ENCODE measurements at places on chromosomes 3 and 15.

DNA sequence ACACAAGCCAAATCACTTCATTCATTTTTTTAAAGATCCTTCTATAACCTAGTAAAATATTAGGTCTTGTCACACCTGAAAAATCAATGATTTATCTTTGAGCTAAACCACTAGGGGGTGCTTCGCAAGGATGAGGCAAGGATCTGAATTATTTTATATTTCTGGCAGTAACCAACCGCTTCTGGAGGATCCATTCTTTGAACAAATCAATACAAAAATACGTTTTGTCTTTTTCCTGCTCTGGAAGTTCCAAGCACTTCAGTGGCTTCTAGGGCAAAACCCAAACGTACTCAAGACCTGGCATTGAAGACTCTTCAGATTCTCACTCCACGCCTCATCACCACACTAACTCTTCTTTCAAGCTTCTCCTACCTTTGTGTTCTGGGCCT, 486 bp downstream of the LSG1 start:
- no peak for DNase-seq

DNA sequence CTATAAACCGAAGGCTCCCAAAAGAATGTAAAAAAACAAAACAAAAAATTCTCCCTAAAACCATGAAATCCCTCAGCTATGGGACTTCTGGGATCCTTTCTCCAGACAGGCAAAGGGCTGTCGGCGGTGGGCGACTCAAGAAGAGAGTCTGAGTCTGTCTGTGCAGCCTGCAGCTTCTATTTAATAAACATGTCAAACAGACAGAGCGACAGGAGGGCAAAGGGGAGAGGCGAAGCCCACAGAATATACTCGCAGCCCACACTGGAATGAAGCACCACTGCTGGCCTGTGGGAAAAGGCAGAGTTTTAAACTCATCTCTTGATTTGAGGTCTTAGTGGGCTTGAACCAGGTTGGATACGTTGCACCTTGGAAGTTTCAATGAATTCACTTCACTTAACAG, 40.2 kb downstream of the ISL2 start:
- DNase-seq, result no peak

DNA sequence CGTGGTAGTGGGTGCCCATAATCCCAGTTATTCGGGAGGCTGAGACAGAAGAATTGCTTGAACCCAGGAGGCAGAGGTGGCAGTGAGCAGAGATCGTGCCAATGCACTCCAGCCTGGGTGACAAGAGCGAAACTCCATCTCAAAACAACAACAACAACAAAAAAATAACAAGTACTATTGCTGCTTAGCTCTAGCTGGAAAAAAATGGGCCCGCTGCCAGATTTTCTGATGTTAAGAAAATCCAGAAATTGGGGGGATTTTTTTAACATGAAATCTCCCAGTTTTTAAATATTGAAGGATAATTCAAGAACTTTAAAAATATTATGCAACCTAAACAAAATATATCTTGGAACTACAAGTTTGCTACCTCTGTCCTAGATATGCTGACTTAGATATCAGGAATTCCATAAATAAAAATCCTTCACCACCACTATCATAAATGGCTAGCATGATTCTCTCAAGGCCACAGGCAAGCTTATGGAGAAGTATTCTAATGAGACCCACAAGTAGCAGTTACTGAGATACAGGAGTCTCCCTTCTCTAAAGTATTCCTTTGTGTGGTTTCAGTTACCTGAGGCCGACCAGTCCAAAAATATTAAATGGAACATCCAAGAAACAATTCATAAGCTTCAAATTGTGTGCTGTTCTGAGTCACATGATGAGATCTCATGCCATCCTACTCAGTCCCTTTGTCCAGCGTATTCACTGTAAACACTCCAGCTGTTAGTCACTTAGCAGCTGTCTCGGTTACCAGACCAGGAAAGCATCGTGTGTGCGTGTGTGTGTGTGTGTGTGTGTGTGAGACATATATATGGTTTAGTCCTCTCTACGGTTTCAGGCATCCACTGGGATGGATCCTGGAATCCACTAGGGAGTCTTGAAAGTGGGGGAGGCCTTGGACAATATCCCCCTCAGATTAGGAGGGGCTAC, 277.2 kb downstream of the TBL1XR1 start:
- DNase-seq, result no peak

DNA sequence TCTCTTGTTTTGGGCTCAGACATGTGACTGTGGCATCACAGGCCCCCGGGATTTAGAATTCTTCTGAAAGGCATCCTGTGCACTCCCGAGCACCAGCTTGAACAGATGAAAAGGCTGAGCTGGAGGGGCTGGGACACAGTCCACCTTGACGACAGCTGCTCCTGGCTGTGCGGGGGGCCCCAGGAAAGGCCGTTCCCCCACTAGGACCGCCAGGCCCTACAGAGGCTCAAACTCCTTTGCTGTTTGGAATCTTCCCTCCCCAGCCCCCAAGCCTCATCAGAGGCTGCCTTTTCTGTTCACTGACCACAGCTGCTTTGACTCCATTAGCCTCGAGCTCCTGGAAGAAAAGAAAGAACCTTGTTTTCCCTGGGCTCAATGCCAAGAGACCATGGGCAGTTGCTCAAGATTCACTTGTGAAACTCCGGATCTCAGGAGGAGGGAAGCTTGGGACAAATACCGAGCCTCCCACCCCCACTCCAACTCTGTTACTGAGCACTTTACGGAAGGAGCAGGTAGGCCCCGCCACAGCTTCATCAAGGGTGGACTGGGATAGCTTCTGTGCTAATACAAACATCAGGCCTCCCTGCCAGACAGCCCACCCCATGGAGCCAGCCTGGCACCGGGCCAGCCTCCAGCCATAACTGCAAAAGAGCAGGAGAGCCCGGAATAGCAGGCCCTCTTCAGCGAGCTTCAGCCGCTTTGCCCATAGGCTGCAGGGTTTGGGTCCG, 15.7 kb downstream of the CIDEC start:
- no peak for DNase-seq

DNA sequence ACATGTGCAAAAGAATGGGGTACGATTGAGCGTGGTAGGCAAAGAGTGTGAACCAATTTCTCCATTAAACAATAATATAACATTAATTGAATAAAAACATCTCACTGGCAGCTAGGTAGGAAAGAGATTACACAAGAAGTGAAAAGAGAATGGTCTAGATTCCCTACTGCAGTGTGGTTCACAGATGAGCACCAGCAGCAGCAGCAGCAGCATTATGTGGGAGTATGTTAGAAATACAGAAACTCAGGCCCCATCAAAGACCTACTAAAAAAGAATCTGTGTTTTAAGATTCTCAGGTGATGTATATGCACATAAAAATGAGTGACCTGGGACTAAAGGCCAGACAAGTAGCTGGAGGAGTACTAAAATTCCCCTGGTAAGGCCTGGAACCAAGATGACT, 118.2 kb downstream of the ADAM10 start:
- DNase-seq, result no peak

GRCh38 chr3:194284351-194284750, 66.8 kb downstream of the CPN2 start:
- no peak for DNase-seq

GRCh38 chr15:78149805-78150751, 916 bp downstream of the IDH3A start:
- DNase-seq, result peak; percentile 41

- DNase-seq, result no peak
These were observed 77.2 kb upstream of the TSC22D2 start for GRCh38 chr3:150330872-150331271.

DNA sequence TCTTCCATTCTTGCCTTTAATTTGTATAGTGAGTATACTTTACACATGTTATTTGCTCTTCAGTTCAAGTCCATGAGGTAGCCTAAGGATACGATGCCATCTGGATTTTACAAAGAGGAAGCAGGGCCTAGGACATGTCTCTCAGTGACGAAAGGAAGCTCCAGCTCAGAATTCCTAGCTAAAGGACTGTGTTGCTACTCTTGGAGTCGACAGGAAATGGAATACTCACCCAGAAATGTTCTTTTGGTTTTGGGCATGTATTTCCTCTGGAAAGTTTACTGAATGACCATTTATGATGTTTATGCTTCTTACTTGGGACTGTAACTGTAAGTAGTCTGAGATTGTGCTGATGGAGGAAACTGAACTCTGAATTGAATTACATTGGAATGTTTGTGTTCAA, 12.5 kb downstream of the OXNAD1 start:
- no peak for DNase-seq

DNA sequence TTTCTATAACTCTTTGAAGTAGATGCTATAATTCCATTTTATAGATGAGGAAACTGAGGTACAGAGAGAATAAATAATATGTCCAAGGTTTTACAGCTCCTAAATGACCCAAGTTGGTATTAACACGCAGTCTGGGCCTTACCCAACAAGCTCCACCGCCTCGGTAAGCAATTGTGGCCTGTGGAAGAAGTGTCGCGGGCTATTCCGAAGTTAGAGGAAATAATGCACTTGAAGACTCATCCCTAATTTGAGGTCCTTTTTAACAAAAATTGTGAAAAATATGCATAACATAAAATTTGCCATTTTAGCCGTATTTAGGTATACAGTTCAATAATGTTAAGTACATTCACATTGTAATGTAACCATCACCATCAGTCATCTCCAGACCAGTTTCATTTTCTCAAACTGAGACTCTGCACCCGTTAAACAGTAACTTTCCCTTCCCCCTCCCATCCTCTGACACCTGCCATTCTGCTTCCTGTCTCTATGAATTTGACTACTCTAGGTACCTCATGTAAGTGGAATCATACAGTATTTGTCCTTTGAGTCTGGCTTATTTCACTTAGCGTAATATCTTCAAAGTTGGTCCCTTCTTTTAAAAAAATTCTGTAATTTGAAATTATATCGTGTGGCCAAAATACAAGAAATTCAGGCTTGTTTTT, 18.2 kb downstream of the IDH3A start:
- no peak for DNase-seq

- no peak for DNase-seq
These were observed 21.7 kb downstream of the ZDHHC3 start for GRCh38 chr3:44954304-44954703.

DNA sequence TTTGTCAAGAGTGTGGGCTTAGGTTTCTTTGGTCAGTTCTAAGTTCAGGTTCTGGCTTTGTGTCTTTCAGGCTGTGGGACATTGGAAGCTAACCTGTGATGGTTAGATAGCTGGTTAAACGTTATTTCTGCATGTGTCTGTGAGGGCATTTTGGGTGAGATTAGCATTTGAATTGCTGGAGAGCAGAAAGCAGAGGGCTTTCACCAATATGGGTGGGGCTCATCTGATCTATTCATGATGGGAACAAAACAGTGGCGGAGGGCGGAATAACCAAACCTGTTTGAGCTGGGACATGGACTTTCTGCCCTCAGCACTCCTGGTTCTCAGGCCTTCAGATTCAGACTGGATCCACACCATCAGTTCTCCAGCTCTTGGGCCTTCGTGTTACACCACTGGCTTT, 195.4 kb downstream of the KLF13 start:
- DNase-seq, result no peak

GRCh38 chr3:100941041-100941440, 52.2 kb downstream of the ABI3BP start:
- peak; percentile 57 for DNase-seq

- no peak for DNase-seq
These were observed 59.6 kb upstream of the IQSEC1 start for GRCh38 chr3:13132731-13133410.

DNA sequence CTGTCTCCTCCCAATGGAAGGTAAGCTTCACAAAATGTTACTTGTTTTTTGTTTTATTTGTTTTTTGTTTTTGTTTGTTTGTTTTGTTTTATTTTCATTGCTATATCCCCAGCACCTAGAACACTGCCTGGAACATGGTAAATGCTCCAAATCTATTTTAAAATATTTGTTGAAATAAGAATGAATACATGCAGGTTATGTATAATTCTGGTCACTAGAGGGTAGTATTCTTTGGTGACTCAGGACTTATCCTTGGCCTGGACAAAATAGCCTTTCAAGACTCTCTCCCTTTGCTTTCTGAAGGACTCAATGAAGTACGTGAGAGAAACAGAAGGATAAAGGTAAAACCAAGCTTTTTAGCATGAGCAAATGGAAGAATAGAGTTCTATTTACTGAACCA, 46.9 kb upstream of the PPP2R3A start:
- DNase-seq, result no peak

GRCh38 chr3:77042882-77043281, 3.0 kb downstream of the ROBO2 start:
- DNase-seq, result no peak

Data from NCI-H524 treated with DMSO at 0.1 percent for 48 hours (cell line).